ENCODE measurements at places on chromosomes 3 and 15.

- peak; percentile 12 for DNase-seq
These were observed 26.3 kb upstream of the ZNF148 start for GRCh38 chr3:125401402-125401801.

DNA sequence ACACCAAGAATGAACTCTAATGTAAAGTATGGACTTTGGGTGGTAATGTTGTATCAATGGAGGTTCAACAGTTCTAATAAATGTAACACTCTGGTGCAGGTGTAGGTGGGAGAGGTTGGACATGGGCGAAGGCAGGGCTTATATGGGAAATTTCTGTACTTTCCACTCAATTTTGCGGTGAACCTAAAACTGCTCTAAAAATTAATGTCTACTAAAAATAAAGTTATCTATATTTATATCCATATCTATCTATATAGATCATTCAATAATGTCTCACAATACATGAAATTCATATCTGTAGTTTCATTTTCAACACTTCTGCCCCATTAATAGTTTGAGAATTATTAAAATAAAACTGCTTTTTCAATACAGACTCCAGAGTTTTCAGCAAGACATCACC, 49.3 kb downstream of the CD200R1 start:
- no peak for DNase-seq

- DNase-seq: no peak
These were observed 289.7 kb upstream of the ADAMTS9 start for GRCh38 chr3:64977308-64978100.

DNA sequence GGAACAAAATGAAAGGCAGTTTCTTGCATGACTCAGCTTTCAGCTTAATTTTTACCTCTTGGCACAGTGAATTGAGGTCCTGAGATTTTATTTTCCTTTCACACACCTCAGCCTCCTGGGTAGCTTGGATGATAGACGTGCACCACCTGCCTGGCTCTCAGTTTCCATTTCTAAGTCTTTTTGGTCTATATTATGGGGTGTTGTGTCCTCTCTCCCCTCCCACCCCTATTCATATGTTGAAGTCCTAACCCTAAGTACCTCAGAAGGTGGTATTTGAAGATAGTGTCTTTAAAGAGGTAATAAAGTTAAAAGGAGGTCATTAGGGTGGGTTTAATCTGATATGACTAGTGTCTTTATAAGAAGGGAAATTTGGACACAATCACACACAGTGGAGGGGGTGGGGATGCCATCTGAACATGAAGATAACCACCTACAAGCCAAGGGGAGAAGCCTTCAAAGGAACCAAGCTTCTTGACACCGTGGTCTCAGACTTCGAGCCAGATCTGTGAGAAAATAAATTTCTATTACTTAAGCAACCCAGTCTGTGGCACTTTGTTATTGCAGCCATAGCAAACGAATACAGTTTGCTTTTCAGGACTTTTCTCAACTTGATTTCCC, 85.2 kb downstream of the STRIT1 start:
- no peak for DNase-seq

GRCh38 chr3:1775321-1775720, 323.3 kb upstream of the CNTN4 start:
- no peak for DNase-seq

- DNase-seq: no peak
These were observed 25.8 kb downstream of the FAM98B start for GRCh38 chr15:38479756-38480155.

DNA sequence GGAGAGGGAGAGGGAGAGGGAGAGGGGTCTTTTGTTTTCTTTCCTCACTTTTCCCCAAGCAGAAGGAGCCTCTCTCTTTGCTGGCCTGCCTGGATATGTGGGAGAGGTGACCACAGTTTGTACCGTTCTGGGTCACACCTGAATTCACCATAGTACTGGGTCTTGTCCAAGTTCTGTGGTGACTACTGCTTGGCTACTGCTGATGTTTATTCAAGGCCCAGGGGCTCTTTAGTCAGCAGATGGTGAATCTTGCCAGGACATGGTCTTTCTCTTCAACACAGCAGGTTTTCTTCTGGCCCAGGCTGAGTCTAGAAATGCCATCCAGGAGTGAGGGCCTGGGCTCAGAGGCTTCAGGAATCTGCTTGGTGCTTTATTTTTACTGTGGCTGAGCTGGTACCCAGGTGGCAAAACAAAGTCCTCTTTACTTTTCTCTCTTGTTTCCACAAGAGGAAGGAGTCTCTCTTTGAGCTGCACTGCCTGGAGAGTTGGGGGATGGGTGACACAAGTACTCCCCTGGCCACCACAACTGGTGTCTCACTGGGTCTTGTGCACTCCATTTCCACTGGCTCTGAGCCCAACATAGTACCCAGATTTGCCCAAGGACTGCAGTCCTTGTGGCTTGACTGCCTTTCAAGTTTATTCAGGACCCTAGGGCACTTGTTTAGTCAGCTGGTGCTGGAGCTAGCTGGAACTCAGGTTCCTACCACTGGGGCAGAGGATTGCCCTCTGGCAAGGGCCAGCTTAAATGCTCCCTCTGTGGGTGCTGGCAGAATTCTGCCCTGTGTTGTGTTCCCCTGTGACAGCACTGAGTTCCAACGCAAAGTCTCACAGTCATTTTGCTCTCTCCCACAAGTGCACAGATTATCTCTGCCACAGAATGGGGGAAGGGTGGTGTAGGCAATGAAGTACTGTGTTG, 16.8 kb upstream of the CCNDBP1 start:
- DNase-seq: no peak

GRCh38 chr3:189353988-189354889, 182.5 kb downstream of the TPRG1 start:
- no peak for DNase-seq

- no peak for DNase-seq
These were observed 68.5 kb upstream of the CCDC54 start for GRCh38 chr3:107308716-107309115.

DNA sequence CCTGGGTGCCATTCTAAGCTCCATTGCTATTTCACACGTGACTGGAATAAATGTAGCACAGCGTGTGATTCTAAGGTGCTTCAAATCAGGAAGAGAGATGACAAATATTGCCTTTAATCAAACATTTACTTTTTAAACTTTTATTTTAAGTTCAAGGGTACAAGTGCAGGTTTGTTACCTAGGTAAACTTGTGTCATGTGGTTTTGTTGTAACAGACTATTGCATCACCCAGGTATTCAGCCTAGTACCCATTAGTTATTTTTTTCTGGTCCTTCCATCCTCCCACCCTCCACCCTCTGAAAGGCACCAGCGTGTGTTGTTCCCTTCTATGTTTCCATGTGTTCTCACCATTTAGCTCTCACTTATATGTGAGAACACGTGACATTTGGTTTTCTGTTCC, 510.8 kb downstream of the PLOD2 start:
- DNase-seq: no peak

DNA sequence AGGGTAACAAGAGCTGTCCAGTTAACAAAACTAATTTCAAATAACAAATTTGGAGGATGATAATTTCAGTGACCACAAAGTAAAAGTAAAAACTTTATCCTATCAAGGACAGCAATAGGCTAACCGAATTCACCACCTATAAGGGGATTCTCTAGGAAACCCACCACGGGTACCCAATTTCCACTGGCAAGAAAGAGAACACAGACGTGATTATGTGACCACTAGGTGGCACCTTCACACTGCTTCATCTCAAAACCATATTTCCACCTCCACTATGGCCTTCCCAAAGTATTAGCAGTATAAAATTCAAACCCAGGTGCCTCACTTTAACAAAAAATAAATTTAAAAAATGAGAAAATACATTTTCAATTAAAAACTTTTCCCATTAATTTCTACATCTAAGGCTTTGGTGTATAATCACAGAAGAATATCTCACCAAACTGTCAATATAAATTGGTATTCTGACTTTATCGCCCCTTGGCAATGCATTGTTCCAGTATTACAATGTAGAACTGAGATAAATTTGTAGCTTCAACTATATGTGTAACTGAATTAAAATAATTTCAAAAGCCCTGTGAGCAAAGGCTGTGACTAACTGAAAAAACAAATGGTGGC, 96.5 kb downstream of the FSIP1 start:
- peak; percentile 78 for DNase-seq

DNA sequence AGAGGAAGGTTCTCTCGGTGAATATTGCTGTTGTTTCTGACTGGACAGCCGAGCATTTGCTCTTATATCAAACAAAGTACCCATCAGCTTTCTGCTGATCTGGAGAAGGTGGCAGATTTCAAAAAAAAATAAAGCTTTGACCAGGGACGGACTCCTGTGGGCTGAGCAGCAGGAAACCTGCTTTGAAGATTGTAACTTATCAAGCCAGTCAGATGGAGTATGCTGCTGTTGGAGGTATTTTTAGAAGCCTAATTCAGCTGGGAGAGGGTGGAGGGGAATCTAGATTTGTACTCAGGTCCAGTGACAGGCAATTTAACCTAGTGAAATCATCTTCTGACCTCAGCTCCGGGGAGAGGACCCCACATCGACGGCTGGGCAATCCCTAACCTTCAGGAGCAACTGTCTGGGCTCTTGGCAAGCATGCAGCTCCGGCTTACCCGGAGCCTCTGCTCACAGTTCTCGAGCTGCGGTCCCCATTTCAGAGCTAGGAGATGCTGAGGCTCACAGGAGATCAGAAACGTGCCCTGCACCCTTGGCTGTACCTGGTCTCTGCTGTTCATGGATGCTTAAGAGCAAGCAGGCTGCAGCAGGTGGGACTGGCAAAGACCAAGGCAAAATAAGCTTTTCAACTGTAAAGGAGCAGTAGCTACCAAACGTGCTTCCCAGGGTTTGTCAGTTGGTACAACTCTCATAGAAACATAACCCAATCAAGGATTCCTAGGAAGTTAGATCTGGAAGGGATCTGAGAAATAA, 89.3 kb upstream of the ST8SIA2 start:
- DNase-seq: no peak

GRCh38 chr3:115930922-115931321, 307.6 kb downstream of the GAP43 start:
- DNase-seq: no peak

GRCh38 chr3:67113802-67114407, 115.8 kb downstream of the KBTBD8 start:
- DNase-seq: peak; percentile 90

DNA sequence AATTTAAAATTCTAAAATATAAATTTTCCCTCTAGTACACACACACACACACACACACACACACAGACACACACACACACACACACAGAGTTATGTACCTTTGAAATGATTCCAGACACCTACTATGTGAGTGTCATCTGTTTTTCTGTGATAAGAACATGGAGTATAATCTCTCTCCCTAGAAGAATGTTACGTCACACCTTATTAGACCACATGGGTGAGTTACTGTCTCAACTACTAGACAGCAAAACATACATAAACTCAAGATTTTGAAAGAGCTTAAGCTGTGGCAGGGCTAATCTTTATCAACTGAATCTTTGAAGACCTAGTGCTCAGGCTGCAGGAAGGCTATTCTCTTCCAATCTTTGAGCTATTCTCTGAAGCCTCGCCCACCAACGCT, 385.9 kb upstream of the BCHE start:
- no peak for DNase-seq

DNA sequence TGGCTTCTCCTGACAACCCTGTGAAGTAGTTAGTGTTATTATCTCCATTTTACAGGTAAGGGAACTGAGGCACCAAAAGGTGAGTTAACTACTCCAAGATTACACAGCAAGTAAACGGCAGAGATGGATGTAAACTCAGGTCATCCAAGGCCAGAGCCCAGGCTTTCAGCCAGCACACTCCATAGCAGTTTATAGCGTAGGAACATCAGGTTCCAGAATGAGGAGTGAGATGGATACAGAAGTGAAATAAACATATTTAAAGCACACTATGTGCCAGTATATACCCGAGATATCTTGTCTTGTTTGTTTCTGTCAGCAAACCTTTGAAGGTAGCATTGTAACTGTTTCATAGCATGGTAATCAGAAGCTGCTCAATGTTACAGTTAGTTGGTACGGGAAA, 279.0 kb downstream of the OXSM start:
- no peak for DNase-seq

- DNase-seq: peak; percentile 55
These were observed at the start of gene WDR49 for GRCh38 chr3:167653760-167654159. TSS of gene WDR49 (minus strand) at chr3:167653942. CDS start at chr3:167653425, 517 bp downstream.
